Vagina (tissue), 2 donors: ENCODE measurements at places on chromosomes 2 and 18.

GRCh38 chr2:75480971-75481836 is 79.5 kb downstream of the EVA1A start:
- DNase-seq, result no peak

DNA sequence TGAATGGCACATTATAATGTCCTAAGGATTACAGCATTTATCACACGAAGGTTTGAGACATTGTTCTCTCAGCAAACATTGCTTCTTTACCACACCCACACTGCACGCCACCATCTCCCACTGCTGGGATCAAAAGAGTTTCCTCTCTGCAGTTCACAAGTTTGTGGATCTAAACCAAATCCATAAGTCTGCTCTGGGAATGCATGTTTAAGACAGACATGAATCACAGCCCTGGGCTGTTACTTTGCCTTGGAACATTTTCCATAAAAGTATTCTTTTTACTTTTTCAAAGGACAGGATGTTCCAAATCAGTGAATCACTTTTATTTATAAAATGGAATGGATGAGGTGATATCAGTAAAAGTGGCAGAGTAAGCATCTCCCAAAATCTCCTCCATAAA is 36.1 kb downstream of the STPG4 start:
- DNase-seq, result no peak

DNA sequence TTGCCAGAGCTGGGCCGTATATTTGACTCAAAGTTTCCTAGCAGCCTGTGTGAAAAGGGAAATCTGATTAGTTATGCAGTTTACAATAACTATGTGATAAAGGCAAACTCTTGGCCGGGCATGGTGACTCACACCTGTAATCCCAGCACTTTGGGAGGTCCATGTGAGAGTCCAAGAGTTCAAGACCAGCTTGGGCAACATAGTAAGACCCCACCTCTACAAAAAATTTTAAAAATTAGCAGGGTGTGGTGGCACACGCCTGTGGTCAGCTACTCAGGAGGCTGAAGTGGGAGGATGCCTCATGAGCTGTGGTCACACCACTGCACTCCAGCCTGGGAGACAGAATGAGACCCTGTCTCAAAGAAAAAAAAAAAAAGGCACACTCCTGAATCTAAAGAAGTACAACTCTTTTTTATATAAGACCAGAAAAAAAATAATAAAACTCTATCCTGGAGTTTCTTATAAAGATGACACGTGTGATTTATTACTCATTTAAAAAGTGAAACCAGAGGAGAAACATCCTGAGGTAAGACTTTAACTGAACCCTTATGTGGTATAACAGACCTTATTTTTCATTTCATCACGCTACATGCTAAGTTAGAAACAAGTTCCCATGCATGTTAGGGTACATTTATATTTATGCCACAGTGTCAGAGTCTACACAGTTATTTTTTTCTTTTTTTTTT is 32.6 kb upstream of the KCMF1 start:
- no peak for DNase-seq

DNA sequence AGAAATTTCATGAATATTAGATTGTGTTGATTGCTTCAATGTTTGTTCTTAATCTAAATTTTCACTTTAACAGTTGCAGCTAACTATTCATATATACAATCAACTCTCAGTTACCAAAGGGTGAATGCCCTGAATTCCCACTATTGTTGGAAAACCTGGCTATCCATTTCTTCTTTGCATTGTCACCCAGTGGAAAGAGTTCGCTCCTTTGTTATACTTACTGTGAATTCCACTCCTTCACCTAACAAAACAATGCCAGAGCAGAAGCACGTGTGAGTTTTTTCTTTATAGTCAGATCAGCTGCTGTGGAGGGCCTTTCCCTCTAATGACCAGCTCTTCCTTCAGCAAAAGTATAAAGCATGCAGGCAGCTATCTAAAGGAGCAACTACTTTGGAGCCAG is 409.2 kb upstream of the NRP2 start:
- DNase-seq, result no peak

DNA sequence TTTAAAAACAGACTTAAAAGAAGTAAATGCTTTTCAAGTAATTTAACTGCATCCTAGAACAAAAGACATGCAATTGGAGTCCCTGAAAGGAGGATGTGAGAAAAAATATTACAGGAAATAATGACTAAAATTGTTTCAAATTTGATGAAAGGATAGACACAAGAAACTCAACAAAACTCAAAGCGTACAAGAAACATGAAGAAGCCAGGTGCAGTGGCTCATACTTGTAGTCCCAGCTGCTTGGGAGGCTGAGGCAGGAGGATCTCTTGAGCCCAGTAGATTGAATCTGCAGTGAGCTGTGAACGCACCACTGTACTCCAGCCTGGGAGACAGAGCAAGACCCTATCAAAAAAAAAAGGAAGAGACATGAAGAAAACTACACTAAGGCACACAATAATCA is 118.1 kb upstream of the SLC39A10 start:
- no peak for DNase-seq

- no peak for DNase-seq
Observed at GRCh38 chr2:72271276-72271614, 123.6 kb upstream of the CYP26B1 start.

DNA sequence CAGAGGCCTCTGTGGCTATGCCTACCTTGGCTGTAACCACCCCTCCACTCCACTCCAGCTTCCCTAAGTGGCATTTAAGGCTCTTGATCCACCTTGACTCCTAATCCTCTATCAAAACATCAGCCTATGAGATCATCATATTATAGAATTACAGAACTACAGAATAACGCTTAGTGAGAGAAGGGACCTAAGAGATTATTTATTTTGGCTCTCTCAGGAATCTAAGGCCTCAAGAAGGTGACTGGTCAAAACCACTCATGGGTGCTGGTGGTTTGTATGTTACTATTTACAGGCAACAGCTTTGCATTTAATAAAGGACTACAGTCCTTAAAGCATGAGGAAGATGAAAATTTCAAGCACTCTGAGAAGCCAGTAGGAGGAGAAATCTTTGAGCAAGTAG is 118.8 kb downstream of the FSHR start:
- DNase-seq, result no peak

DNA sequence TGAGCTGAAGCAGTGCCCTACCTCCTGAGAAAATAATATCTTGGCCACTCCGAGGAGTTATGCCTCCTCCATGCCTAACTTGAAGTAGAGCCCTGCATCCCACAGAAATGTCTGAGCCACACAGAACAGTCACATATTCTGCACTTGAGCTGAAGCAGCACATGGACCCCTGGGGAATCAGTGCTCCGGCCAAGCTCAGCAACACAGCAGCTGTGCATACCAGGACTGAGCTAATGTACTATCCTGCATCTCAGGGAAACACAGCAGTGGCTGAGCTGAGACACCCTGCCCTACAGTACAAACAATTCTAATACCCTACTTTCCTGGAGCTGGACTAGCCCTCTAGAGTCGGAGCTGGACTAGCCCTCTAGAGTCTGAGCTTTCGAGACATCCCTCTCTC is 166.9 kb downstream of the ZNF516 start:
- DNase-seq, result no peak

DNA sequence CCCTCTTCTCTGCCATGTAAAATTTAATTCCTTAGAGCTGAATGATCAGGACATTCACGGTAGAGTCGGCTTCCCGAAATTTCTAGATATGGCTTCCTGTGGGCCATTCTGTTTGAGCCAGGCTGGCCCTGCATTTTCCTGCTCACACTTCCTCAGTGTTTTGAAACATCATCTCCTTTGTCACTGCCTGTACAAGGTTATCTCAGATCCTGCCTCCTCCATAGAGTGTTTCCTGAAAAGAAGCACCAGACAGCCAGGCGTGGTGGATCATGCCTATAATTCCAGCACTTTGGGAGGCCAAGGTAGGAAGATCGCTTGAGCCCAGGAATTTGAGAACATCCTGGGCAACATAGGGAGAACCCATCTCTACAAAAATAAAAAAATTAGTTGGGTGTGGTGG is 43.6 kb downstream of the GRHL1 start:
- no peak for DNase-seq

DNA sequence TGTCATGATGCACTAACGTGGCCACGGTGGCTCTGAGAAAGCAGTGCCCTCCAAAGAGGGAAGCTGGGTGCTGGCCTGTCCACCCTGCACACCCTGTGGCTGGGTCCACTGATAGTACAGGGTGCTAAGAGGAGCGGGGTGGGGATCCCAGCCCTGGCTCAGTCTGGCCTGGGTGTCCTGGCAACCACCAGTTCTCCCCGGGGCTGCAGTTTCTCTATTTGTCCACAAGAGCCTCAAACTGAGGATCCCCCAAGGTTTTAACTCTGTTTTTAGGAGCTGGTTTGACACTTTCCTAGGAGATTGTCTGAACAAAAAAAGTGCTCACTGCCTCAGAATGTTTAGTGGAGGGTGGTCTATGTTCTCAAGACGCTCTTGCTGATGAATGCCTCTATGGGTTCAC is 29.0 kb downstream of the EDAR start:
- no peak for DNase-seq

DNA sequence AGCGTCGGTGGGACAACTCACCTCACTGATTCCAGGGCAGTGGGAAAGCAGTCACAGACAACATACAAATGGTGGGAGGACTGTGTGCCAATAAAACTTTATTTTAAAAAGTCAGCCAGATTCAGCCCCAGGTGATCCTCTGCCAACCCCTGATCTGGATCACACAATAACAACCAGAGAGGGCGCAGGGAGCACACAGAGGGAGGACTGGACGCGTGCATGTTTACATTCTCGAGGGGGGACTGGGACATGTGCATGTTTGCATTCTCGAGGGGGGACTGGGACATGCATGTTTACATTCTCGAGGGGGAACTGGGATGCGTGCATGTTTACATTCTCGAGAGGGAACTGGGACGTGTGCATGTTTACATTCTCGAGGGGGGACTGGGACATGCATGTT is 209.5 kb downstream of the NDUFA10 start:
- no peak for DNase-seq
